ENCODE measurements at places on chromosomes 16 and 17.
A peak's percentile ranks its signal among the peaks of the same experiment; 100 is the strongest.

- no peak for DNase-seq
These were observed 393 bp downstream of the RNF166 start for GRCh38 chr16:88705801-88706228.

DNA sequence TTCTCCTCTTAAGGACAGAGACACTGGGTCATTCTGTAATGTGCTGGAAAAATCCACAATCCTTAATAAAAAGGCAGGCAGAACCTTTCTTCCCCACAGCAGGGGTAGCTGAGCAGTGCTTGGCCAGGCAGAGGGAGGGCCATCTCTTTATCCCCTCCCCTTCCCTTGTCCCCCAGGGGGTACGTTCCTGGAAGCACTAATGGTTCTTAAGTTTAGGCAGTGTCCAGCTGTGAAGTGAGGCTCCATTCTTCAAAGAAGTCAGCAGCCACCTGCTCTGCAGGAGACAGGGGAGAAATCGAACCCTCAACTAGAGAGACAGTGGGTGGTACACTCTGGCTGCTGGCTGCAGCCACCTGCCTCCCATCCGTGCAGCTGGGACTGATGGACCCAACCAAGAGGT is 533.9 kb upstream of the CDH11 start:
- DNase-seq, result no peak

GRCh38 chr17:17999364-18000029 is 26.8 kb downstream of the DRC3 start:
- no peak for DNase-seq

DNA sequence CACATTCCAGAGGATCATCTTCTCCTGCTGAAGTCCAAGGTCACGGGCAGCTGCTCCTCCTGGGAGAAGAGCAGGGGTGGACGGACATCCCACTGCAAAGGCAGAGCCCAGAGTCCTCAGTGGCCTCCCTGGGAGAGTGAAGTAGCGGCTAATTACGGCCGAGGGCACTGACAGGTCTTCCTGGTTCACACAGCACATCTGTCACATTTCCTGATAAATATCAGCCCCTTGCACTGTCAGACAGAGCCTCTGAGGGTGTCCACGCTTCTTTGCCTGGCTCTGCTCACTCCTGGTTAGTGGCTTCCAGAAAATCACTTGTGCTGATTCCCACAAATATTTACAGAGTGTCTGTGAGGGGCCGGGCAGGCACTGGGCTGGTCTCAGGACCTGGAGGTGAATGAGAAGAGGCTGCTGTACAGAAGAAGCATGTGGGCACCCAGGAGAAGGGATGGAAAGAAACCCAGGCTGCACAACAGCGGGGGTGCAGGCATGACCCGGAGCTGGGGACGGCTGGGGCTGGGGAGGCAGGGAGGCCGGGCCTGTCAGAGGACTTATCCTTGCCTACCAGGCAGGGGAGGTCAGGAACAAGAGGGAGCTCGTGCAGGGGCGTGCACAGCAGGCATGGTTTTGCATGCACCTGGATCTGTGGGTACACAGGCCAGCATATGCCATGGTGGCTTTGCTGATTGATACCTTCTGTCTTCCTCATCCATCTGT is 258.2 kb upstream of the TNRC6C start:
- DNase-seq, result no peak

DNA sequence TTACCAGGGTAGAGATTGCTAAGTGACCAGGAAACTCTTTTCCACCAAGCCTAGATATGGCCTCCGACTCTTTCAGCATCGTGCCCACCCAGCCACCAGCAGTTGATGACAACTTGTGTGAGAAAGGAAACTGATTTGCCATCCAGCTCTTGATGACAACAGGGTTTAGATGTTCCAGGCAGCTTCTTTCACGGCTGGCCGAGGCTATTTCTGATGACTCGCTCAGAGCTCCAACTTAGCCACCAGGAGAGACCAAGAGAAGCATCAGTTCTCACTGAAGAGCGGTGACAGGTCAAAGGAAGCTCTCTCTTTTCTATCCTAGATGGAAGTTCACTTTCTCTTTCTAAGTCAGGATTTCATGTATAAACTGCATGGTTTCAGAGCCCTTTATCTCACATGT is 61.2 kb downstream of the MPHOSPH6 start:
- no peak for DNase-seq

DNA sequence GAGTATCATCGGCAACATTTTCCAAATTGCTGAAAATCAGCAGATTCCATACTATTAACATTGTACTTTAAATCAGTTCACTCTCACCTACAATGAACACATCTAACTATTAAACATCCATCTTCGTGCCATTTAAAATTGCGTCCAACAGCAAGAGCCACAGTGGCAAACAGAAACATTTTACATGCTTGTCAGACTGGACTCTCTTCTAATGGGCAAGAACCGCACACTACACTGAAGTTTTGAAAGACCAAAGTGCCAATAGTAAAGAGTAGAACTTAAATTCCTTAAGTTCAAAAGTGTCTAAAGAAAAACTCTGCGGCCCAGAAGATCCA is 652 bp downstream of the RPS15A start:
- no peak for DNase-seq

DNA sequence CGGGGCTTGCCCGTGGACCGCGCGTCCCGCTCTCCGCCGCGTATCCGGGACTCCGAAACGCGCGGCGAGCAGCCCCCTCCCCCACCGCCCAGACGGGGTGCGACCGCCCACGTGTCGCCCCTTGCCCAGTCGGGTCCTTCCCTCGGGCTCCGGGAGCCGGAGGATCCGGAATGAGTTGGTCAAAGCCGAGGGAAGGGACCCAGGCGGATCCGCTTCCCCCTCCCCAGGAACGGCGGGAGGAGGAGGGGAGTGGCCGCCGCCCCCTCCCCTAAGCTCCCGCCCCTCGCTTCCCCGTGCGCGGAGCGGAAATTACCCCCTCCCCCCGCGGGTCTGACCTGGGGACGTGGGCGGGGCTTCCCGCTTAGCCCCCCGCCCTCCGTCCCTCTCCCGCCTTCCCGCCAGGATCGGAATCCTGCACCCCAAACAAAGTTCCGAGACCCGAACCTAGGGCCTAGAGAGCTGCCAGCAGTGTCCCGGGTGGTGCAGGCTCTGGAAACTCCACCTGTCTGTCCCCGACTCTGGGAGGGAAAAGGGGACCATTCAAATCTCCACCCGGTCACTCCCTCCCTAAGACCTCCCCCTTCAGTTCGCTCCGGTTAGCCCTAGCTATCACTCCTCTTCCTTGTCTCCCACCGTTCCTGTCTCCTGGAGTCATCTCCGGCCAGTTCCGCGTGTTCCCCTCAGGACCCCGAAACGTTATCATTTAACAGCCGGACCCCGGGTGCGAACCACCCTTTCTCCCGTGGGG is 1.0 kb upstream of the IGF2BP1 start:
- no peak for DNase-seq

- DNase-seq, result no peak
These were observed 14.1 kb upstream of the DNAI2 start for GRCh38 chr17:74259667-74260524.

GRCh38 chr16:57361404-57361803 is 2.8 kb downstream of the CCL22 start:
- no peak for DNase-seq

DNA sequence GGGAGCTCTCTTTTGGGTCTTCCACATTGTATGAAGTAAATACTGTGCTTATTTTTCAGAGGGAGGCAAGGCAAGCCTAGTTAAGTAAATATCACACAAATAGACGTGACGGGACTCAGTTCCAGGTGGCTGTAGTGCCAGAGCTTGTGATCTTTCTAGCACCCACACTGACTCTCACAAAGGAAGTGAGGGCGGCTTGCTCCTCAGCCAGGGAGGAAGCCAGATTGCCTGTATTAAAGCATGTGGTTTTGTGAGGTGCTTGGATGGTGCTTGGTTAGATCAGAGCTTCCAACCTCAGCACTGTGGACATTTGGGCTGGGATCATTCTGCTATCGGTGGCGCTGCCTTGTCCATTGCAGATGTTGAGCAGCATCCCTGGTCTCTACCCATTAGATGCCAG is 80.1 kb downstream of the VAT1L start:
- no peak for DNase-seq

DNA sequence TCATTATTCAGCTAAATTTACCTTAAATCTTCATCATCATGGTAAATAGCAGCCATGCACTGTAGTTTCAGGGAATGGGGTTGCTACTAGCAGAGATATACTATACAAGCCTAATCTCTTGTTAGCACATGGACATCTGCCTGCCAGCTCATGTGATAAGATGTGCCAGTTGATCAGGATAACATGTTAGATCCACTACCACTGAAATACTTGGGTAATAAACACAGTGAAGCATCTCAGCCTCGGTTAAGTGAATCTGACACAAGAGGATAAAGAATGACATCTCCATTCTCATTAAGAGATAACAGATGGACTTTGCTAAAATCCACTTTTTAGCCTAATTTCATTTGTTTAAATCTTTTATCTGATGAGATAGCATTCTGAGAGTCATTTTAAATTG is 256.1 kb downstream of the CDH8 start:
- no peak for DNase-seq

GRCh38 chr16:68356249-68356918 is 45.6 kb downstream of the PRMT7 start:
- DNase-seq, result no peak

- DNase-seq, result no peak
These were observed 30.7 kb downstream of the PIMREG start for GRCh38 chr17:6474906-6475305.

GRCh38 chr16:57724531-57724930 is 11.0 kb upstream of the KATNB1 start:
- no peak for DNase-seq

DNA sequence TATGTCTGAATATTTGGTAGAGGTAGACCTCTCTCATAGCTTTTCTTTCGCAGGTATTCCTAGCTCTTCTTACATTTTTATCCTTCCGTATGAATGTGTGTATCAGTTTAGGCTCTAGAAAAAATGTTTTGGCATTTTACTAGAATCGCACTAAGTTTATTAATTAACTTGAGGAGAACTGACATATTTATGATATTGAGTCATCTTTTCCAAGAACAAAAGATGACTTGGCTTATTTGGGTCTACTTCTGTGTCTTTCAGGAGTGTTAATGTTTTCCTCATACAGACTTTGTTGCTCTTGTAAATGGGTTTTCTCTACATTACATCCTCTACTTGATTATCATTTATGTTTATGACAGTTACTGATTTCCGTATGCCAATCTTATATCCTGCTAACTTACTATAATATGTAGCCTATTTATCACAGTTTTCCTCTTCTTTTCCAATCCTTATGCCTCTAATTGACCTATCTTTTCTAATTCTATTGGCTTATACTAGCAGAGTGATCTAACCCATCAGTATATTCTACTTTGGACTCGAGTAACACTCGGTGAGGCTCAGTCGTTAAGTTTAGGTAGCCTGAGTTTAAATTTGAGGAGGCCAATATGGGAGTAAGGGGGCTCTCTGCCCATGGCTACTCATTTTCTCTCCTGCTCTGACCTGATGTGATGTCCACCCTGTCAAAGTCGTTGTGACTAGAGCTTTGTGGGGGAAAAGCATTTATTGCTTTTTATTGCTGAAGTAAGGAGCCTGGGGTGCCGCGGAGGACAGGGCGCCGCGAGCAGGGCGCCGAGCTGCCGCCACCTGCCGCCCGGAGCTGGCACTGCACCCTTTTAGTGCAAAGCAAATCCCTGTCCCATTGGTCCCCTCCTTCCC is 20.0 kb downstream of the ST6GALNAC1 start:
- peak; percentile 84 for DNase-seq

GRCh38 chr17:15411384-15412198 is 55.8 kb downstream of the CDRT4 start:
- no peak for DNase-seq

DNA sequence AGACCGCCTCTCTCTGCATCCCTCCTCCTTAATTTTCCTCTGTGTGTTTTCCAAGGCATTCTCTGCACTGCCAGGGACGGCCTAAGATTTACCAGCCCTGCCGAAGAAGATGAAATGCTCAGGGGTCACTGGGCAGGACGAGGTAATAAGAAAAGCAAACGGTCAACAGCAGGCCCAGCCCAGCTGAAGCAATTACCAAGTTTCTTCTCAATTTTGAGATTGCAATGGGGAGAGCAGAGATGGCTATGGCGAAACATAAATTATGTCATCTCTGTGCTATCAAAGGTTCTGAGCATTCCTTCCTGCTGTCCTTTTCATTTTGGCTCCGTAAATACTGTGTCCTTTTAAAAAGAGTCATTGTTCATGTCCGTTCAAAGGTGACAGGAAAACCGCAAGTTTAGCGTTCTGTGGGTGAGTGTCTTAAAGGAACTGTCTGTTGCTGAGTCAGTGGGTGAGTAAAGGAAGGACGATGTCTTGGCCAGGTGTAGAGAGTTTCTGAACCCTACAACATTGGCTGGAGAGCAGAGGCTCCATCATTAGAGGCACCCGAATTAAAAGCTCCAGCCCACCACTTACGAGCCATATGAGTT is 753.9 kb upstream of the EEF2KMT start:
- peak; percentile 95 for DNase-seq

DNA sequence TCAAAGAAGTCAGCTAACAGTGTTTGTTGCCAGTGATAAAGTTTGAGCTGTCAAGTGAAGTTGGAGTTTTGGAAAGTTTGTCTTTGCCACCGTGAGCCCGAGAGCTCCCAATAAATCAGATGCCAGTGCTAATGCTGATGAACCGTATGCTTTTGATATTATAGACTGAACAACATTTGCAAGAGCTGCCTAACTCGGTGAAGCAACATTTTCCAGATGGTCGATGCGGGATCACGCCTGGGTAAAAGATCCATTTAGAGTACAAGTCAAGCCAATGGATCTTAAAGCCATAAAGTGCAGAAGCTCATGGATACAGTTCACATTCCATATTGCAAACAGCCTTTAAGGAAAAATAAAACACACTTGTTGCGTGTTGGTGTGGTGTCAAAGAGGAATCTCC is 9.6 kb downstream of the BANP start:
- no peak for DNase-seq

DNA sequence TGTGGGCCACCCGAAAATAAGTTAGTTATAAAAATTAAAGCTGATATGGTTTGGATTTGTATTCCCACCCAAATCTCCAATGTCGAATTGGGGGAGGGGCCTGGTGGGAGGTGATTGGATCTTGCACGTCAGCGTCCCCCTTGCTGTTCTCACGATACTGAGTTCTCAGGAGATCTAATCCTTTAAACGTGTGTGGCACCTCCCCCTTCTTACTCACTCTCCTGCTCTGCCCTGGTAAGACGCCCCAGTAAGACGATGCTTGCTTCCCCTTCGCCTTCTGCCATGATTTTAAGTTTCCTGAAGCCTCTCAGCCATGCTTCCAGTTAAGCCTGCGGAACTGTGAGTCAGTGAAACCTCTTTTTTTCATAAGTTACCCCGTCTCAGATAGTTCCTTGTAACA is 35.4 kb downstream of the SYCE1L start:
- no peak for DNase-seq

All from Caki2 (cell line).